Suppressor macrophage (primary cell): ENCODE measurements at places on chromosomes 6 and 20.

GRCh38 chr6:71324194-71324785 is 35.7 kb downstream of the OGFRL1 start:
- peak; percentile 46 for DNase-seq

- no peak for DNase-seq
Measured at GRCh38 chr6:165705941-165706340, 42.9 kb upstream of the PDE10A start.

DNA sequence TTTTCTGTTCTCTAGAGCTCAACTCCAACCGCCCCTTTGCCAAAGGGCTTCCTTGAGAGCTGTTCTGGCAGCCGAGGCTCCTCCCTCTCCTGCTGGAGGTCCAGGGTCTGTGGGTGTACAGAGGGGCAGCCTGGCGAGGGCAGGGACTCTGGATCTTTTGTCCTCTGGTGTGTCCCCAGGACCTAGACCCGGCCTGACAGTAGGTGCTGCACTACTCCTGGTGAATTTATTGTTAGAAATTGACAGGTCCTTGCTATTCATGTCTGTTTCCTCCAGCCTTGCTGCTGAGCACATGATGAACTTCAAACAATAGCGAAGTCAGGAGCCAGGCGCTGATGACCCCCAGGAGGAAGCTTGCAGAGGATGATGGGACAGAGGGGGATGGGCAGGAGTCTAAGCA is 234.7 kb upstream of the SULF2 start:
- DNase-seq, result no peak

- no peak for DNase-seq
Measured at GRCh38 chr6:107819964-107820337, 4.2 kb downstream of the SCML4 start.

GRCh38 chr20:1037039-1037438 is 34.9 kb upstream of the RSPO4 start:
- DNase-seq, result no peak

GRCh38 chr20:63406011-63406410 is 44.9 kb upstream of the CHRNA4 start:
- no peak for DNase-seq

- DNase-seq, result no peak
Measured at GRCh38 chr6:151141685-151142084, 98.1 kb upstream of the AKAP12 start.

DNA sequence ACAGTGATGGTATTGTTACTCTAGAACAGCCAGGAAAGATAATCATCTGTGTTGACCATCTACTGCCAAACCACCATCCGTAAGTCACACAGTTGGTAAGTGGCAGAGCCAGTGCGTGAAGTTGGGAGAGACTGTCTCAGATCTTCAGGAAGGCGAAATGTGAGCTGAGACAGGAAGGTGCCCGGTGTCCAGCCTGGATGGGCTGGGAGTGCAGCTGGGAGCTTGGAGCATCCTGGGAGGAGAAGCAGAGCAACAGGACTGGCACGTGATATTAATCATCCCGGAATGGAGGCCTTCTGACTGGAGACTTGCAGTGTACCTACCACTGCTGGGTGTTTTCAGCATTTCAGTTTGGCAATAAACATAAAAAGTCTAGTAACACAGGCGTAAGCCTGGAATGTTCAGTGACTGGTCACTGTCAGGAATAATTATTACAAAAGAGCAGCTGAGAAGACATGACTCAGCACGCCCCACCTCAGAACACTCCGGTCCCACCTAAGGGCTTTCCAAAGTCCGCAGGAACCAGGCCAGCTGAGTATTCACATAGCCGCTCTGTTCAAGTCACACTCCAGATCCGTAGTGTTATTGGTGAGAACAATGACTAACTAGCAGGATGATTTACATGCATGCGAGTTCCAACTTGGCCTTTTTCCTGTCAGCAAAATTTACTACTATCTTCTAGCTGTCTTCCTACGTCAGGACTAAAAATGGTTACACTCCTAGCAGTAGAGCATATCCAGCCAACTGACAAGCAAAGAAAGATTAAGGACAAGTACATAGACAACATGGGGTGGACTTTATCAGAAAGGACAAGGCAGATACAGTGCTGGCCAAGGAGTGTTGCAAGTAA is 45.1 kb upstream of the PNRC1 start:
- DNase-seq, result peak; percentile 88

DNA sequence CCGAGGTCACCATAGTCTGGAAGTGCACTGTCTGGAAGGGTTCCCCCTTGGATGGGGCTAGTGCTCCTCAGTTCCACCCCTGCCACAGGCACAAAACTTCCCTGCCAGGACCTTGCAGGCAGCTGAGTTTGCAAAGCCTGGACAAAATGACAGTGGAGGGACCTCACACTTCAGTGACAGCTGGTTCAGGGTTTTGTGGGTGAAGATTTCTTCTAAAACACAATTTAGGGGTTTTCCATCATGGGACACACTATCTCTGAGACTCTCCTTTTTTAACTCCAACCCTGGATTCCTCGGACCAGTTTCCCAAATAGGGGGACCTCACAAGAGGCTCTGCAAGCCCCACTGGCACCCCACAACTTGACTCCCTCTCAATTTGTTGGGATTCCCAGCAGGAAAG is 33.6 kb upstream of the PREX1 start:
- no peak for DNase-seq

DNA sequence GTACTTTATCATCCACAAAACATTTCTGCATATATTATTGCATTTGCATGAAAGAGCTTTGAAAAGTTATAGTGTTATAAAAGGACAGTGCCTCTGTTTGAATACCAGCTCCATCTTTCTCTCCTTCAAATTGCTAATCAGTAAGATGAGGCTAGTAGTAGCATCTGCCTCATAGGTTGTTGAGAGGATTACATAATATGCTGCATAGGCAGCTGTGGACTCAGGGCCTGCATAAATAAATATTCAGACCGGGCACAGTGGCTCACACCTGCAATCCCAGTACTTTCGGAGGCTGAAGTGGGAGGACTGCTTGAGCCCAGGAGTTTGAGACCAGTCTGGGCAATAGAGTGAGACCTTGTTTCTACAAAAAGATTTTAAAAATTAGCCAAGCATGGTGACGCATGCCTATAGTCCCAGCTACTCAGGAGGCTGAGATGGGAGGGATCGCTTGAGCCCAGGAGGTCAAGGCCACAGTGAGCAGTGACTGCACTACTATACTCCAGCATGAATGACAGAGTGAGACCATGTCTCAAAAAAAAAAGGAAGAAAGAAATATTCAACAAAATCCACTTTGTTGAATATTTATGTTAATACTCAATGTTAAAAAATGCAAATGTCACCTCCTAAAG is 18.3 kb upstream of the SEC63 start:
- DNase-seq, result no peak

DNA sequence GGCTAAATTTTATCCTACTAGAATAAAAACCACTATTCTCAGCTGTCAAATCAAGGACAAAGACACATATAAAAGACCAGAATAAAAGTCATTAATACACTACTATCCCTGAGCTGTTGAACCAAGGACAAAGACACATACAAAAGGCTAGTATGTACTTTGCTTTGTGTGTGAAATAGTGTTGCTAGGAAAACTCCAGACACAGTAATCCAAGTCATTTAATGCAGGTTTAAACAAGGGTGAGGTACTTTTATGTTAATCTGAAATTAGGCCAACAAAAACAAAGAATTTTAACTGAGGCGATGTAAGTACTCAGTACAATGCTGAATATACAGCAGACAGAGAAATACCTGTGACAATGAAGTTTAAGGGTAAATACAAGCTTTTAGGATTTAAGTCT is 18.9 kb downstream of the GCLC start:
- no peak for DNase-seq

- no peak for DNase-seq
Measured at GRCh38 chr6:45661661-45662060, 283.9 kb upstream of the SUPT3H start.

DNA sequence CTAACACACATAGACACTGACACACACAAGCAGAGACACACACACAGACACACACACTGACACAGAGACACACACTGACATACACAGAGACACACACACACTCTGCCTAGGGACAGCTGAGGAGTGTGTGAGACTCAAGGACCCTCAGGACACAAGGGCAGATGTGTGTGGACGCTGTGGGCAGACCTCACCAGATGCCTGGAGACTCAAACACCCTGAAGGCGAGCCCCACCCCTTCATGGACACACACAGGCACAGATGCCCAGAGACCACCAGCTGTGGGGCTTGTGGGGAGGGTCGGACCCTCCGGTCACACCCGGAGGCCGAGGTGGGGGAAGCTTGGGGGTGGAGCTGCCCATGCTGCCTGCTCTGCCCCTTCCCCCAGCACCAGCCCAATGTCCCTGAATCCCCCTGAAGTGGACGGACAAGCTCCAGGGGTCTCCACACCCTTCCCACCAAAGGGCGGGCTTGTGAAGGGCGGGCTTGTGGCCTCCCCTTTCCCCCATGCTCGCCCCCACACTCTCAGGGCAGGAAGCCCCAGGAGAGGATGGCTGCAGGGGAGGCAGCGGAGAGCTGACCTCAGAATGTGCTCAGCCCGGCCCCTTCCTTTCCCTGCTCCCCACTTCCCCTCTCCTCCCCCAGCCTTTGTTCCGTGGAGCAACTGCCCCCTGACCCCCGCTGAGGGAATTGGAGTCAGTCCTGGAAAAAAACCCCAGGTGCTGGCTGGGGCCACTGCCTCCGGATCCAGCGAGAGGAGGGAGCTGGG is 13.9 kb upstream of the ABHD16B start:
- DNase-seq, result peak; percentile 57

- DNase-seq, result no peak
Measured at GRCh38 chr20:5602346-5602745, 147.9 kb upstream of the SHLD1 start.

GRCh38 chr6:54003316-54003715 is 107.9 kb upstream of the MLIP start:
- no peak for DNase-seq

DNA sequence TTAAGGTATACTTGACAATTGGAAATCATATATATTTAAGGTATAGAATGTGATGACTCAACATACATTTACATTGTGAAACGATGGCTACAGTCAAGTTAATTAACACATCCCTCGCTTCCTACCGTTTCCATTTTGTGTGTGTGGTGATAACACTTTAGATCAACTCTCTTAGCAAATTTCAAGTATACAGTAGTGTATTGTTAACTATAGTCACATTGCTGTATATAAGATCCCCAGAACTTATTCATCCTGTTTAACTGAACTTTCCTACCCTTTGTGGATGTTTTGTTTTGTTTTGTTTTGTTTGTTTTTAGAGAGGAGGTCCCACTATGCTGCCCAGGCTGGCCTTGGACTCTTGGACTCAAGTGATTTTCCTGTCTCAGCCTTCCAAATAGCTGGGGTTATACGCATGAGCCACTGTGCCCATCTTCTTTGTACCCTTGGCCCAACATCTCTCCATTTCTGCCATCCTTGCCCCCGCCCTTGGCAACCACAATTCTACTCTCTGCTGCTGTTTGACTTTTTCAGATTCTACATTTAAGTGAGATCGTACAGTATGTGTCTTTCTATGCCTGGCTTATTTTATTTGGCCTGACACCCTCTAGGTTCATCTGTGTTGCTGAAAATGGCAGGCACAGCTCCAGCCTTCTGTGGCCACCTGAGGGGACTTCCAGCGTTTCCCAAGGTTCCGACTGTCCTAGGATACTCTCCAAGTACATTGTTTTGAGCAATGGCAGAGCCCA is 90.5 kb upstream of the SNX9 start:
- DNase-seq, result no peak

DNA sequence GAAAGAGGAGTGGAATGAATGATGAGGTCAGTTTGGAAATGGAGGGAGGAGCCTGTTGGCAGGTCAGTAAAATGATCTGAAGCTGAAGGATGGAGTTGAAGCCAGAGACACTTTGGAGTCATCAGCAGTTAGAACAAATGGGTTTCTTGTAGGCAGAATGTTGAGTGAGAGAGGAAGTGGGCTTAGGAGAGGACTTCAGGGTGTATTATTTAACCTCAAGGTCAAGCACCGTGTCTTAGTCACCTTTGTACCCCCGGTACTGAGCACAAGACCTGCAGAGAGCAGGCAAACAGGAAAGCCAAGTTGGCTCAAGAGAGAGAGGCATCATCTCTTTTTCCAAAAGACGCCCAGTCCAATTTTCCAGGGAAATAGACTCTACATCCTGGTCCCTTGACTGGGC is 23.3 kb downstream of the C20orf173 start:
- no peak for DNase-seq
